GM12865 (cell line): ENCODE measurements at places on chromosomes 7 and 10.
A peak's percentile ranks its signal among the peaks of the same experiment; 100 is the strongest.

- no peak for DNase-seq
Measured at GRCh38 chr10:10660054-10660453, 357.6 kb upstream of the CELF2 start.

- no peak for DNase-seq
Measured at GRCh38 chr7:117706210-117706609, 167.0 kb downstream of the CTTNBP2 start.

DNA sequence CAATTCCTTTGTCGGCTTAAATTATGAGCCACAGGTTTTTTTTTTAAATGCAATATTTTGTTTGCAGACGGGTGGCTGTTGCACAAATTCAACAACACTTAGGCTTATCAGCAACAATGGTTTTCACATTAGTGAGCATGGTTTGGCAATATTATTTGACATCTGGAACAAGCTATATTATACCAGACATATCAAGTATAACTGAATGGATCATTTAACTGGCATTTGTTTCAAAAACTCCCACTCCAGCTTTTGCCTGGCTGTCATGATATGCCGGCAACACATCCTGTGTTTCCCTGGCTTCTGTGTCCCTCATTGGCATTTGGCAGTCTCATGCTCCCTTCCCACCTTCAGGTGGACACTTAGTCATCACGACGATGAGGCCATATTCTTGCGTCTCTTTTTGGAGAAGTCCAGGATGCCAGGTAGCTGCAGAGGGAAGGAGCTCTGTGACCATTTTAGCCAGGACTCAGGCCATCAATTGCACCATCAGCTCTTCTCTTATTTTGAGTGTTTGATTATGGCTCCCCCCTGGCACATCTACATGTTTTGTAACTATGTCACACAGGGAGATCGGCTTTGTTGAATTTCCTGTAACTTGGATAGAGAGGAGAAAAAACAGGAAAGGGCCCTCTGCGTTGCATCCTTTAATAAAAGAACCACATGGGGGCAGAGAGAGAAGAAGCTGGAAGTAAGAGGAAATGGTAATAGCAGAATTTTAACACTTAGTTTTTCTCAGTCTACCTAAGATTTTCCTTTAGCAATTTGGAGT lies 413.9 kb downstream of the LRMDA start:
- no peak for DNase-seq

DNA sequence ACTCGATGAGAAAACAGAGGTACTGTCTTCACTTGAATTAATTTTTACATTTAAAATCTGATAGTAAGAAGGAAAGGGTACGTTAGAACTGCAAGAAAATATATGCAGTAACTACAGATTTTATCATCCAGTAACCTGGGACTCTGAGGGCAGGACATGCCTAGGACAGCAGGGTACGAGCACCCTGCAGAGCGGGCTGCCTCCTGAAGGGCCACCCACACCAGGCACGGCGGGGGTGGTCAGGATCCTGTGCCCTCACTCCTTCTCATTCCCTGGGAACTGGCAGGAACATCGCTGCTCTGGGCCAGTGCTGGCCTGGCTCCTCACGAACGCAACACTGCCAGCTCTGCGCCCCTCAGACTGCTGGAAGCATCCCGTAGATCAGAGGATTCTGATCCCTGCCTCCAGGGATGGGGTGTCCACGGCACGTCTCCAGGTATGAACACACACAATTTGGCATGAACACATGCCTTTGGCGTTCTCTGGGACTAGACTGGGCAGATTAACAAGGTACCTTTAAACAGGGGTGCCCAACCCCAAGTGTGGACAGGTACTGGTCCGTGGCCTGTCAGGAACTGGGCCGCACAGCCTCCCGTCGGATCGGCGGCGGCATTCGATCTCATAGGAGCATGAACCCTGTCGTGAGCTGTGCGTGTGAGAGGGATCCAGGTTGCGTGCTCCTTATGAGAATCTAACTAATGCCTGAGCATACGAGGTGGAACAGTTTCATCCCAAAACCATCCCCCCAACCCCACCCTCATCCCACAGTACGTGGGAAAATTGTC lies 99.3 kb upstream of the FAM20C start:
- no peak for DNase-seq

- DNase-seq: no peak
Measured at GRCh38 chr10:123373591-123373990, 219.4 kb downstream of the BUB3 start.

GRCh38 chr10:113423981-113424721 lies 128.7 kb upstream of the HABP2 start:
- no peak for DNase-seq

DNA sequence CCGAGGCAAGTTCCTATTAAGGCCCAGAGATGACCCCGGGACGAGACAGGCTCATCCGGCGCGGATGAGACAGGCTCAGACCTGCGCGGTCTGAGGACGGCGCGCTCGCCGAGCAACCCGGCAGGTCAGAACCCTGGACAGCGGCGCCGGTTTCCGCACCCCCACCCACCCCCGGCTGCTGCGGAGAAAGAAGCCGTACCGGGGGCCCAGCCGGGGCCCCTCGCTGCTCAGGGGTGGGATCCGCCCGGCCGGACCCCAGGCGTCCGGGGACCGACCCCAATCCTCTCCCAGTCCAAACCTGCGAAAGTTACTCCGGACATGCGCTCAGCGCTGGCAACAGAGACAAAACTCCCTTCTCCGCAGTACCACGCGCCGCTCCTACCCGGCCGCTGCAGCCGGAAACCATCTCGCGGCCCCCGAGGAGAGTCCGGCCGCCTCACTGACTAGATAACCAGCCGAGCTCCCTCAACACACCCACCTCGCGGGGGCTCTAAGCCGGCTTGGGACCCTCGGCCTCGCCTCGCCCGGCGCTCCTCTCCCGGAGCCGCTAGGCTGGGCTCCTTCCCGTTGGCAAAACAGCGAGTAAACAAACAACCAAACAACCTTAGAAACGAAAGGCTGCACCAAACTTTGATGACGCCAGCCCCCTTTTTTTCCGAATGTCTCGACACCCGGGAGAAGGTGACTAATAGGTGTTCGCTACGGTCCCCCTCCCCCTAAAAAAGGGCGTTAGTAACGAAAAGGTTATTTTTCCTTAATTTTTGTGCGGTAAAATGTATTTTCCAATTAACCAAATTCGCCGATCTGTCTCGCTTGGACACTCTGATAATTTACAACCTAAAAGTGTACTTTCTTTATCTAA lies 2.3 kb upstream of the DRGX start:
- peak; percentile 15 for DNase-seq

- DNase-seq: no peak
Measured at GRCh38 chr7:81562581-81562980, 207.3 kb downstream of the HGF start.
